ENCODE measurements at places on chromosomes 1 and 21. TPM values are rescaled to one million over a fixed set of nuclear protein-coding genes. Genes with fewer than 3 reads are reported as not detected.

The AVPR1B gene
- total RNA-seq = not detected

The C1orf141 gene
- not detected for total RNA-seq

The SEC16B gene
- total RNA-seq = 0.56 TPM

The C1orf21 gene
- 38.2 TPM for total RNA-seq

The PLA2G2D gene
- not detected for total RNA-seq

The OR14K1 gene
- total RNA-seq = not detected

Data from omental fat pad (tissue), 4 donors.